CD8-positive, alpha-beta memory T cell (primary cell): ENCODE measurements at places on chromosomes 5 and 9. TPM values are rescaled to one million over a fixed set of nuclear protein-coding genes. Genes with fewer than 3 reads are reported as not detected.
A peak's percentile ranks its signal among the peaks of the same experiment; 100 is the strongest.

The ITK gene
- 150 TPM for total RNA-seq

The NREP gene
- total RNA-seq: 3.6 TPM

The TAF11L2 gene
- not detected for total RNA-seq

The GALNT12 gene
- total RNA-seq: 4.9 TPM

The C5orf58 gene
- not detected for total RNA-seq

The GPR151 gene
- not detected for total RNA-seq

The FSTL4 gene
- total RNA-seq: not detected

- DNase-seq: no peak
- no peak overlapping the region for H3K27ac ChIP-seq
These were observed 333.4 kb downstream of the ICE1 start for GRCh38 chr5:5755888-5756287.

- H3K36me3 ChIP-seq: no peaks in the 10 kb centered on the region
- DNase-seq: peak; percentile 16
- H3K27ac ChIP-seq: no peak overlapping the region
- peaks cover 20% of the 10 kb centered on the region for H3K4me1 ChIP-seq
These were observed 3.4 kb downstream of the CLINT1 start for GRCh38 chr5:157855404-157855994.

GRCh38 chr5:67214707-67215447 is 18.3 kb upstream of the CD180 start:
- H3K4me3 ChIP-seq: peak overlapping the region; percentile 23
- no peaks in the 10 kb centered on the region for H3K36me3 ChIP-seq
- H3K27ac ChIP-seq: no peak overlapping the region
- no peaks in the 10 kb centered on the region for H3K27me3 ChIP-seq
- DNase-seq: no peak
- peaks cover 48% of the 10 kb centered on the region for H3K4me1 ChIP-seq

GRCh38 chr9:96555567-96556386 is 63.9 kb downstream of the CDC14B start:
- no peak overlapping the region for H3K4me3 ChIP-seq
- no peaks in the 10 kb centered on the region for H3K36me3 ChIP-seq
- no peaks in the 10 kb centered on the region for H3K27me3 ChIP-seq
- H3K27ac ChIP-seq: no peak overlapping the region
- no peaks in the 10 kb centered on the region for H3K4me1 ChIP-seq

GRCh38 chr9:107180206-107180605 is 102.9 kb upstream of the RAD23B start:
- no peaks in the 10 kb centered on the region for H3K4me1 ChIP-seq
- H3K27me3 ChIP-seq: no peaks in the 10 kb centered on the region
- H3K4me3 ChIP-seq: no peak overlapping the region
- DNase-seq: no peak

- no peak for DNase-seq
- no peaks in the 10 kb centered on the region for H3K36me3 ChIP-seq
These were observed 39.2 kb downstream of the PRUNE2 start for GRCh38 chr9:76866689-76867088.

DNA sequence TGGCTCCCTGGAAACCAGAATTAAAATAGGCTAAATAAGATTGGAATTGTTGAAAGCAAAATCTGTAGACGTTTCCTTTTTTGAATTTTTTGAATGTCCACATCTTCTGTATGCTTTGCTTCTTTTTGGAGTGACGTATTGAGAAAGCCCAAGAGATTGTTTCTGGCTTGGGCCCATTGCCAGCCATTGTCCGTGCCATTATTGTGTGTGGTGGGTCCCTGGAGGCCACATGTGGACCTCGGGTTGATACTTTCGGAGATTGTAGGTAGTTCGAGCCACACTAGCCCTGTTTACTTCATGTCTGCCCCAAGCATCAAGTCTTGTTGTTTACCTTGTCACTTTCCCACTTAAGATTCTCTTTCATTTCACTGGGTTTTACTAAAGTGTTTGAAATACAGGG is 106.0 kb downstream of the PALM2AKAP2 start:
- no peaks in the 10 kb centered on the region for H3K27me3 ChIP-seq
- no peaks in the 10 kb centered on the region for H3K36me3 ChIP-seq
- H3K4me1 ChIP-seq: no peaks in the 10 kb centered on the region
- no peak overlapping the region for H3K4me3 ChIP-seq

DNA sequence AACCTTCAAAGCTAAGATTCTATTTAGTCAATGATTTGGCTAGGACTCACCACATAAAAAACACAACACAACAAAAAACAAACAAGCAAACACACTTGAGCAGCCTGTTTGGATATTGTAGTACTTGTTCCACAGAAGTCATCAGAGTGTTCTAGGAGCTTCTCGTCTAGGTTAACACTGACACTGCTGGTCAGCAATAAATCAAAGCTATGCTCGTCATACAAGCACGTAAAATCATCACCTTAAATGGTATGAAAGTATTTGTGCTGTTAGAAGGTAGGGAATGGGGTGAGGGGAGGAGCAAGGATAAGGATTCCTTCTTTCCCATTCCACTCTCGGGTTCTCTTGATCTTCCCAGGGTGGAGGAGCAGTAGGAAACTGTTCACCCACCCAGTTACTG is 88.0 kb downstream of the ARL15 start:
- no peaks in the 10 kb centered on the region for H3K4me1 ChIP-seq
- no peaks in the 10 kb centered on the region for H3K27me3 ChIP-seq
- H3K4me3 ChIP-seq: no peak overlapping the region
- H3K27ac ChIP-seq: no peak overlapping the region

DNA sequence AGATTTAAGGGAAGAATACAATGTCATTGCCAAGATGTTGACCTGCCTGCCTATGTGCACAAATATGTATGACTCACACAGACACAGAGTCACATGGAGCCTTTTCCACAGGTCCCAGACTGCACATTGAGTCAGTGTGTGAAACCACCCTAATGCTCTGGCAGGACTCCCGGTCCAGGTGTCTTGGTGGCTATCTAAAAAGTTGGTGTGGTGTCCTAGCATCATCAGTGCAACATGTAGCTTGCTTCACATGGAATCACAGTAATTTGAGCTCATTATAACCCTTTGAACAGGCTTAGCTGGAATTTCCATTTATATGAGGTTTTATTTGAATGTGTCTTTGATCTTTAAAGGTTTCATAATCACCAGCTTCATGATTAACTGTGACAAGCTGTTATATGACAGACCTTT is 10.7 kb downstream of the IFNA5 start:
- no peaks in the 10 kb centered on the region for H3K27me3 ChIP-seq
- no peak overlapping the region for H3K4me3 ChIP-seq
- no peaks in the 10 kb centered on the region for H3K36me3 ChIP-seq
- no peak for DNase-seq
- H3K27ac ChIP-seq: no peak overlapping the region

GRCh38 chr9:91817106-91817492 is 132.9 kb downstream of the ROR2 start:
- no peak overlapping the region for H3K4me3 ChIP-seq
- H3K36me3 ChIP-seq: no peaks in the 10 kb centered on the region
- H3K4me1 ChIP-seq: no peaks in the 10 kb centered on the region
- no peak for DNase-seq

DNA sequence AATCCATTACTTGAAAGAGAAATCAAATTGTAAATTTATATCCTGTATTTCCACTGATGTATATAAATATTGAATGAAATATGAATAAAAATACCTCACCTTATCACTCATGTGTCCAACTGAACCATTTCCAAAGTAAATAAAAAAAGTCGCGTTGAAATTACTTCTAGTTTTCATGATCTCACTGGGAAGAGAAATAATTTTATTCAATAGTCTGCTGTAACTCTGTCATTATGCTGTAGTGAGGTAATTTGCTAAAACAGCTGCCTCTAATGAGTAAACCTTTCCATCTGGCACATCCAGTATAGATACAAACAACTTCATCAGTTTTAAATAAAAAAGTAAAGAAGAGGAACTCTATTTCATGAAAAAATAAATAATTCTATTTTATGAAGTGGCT is 611.5 kb downstream of the ZNF608 start:
- no peaks in the 10 kb centered on the region for H3K36me3 ChIP-seq
- no peak overlapping the region for H3K27ac ChIP-seq
- H3K4me3 ChIP-seq: no peak overlapping the region

- H3K4me3 ChIP-seq: no peak overlapping the region
- no peak for DNase-seq
- no peaks in the 10 kb centered on the region for H3K36me3 ChIP-seq
- H3K27ac ChIP-seq: no peak overlapping the region
These were observed 4.7 kb downstream of the AK8 start for GRCh38 chr9:132873403-132873802.

DNA sequence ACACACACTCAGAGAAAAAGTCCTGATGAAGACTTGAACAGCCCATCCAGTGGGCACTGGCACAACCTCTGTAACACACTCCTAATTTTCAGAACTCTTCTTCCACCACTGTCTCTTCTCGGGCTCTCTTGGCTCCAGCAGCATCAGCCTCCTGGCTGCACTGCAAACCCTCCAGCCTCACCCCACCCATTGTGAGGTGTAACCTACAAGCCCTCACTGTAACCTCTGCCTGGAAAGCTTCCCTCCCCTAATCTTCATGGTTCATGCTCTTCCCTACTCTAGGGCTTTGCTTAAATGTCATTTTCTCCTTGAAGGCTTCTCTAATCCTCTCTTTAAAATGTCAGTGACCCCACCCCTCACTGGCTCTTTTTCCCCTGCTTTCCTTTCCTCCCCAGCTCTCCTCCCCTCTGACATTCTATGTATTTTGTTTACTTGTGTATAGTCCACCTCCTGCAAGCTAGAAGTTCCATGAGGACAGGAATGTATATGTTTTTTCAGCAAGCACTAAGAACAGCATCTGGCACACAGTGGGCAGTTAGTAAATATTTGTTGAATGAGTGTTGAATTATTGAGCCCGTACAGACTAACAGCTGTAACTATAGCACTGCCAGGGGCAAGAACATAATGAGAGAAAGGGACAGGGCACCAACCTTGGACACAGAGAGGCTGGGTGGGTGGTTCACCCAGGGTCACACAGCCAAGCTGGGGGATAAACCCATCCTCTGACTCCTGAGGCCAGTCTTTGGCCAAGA is 76.4 kb downstream of the ESM1 start:
- DNase-seq: no peak
- H3K36me3 ChIP-seq: no peaks in the 10 kb centered on the region
- H3K27me3 ChIP-seq: no peaks in the 10 kb centered on the region
- no peak overlapping the region for H3K4me3 ChIP-seq
- H3K4me1 ChIP-seq: no peaks in the 10 kb centered on the region

GRCh38 chr5:115264786-115265185 is 2.1 kb upstream of the PGGT1B start:
- no peak overlapping the region for H3K4me3 ChIP-seq
- H3K4me1 ChIP-seq: peaks cover 17% of the 10 kb centered on the region
- no peak overlapping the region for H3K27ac ChIP-seq
- no peaks in the 10 kb centered on the region for H3K36me3 ChIP-seq
- H3K27me3 ChIP-seq: no peaks in the 10 kb centered on the region

- no peak overlapping the region for H3K27ac ChIP-seq
- H3K4me3 ChIP-seq: no peak overlapping the region
- no peak for DNase-seq
- no peaks in the 10 kb centered on the region for H3K36me3 ChIP-seq
- H3K4me1 ChIP-seq: no peaks in the 10 kb centered on the region
- peaks cover 10% of the 10 kb centered on the region for H3K27me3 ChIP-seq
These were observed 4.7 kb downstream of the RASGEF1C start for GRCh38 chr5:180204276-180204819.

DNA sequence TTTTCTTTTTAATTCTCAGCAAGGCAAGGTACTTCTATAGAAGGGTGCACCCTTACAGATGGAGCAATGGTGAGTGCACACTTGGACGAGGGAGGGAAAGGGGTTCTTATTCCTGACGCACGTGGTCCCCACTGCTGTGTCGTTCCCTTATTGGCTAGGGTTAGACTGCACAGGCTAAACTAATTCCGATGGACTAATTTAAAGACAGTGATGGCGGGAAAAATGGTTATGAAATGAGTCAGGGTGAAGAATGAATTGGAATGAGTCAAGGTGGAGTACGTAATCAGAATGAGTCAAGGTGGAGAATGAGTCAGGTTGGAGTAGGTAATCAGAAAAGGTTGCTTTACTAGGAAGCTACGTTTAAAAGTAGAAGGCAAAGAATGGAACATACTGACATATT is 2.1 kb upstream of the HMGCS1 start:
- no peaks in the 10 kb centered on the region for H3K36me3 ChIP-seq
- no peak overlapping the region for H3K27ac ChIP-seq
- DNase-seq: no peak
- H3K4me1 ChIP-seq: peaks cover 26% of the 10 kb centered on the region
- no peaks in the 10 kb centered on the region for H3K27me3 ChIP-seq
- H3K4me3 ChIP-seq: no peak overlapping the region

GRCh38 chr5:78647838-78648358 is 674 bp downstream of the LHFPL2 start:
- H3K27ac ChIP-seq: no peak overlapping the region
- no peaks in the 10 kb centered on the region for H3K36me3 ChIP-seq
- peaks cover 9% of the 10 kb centered on the region for H3K4me1 ChIP-seq
- H3K4me3 ChIP-seq: peak overlapping the region; percentile 8

GRCh38 chr9:86563350-86563749 is 209.1 kb upstream of the TUT7 start:
- H3K4me1 ChIP-seq: no peaks in the 10 kb centered on the region
- H3K36me3 ChIP-seq: no peaks in the 10 kb centered on the region
- no peaks in the 10 kb centered on the region for H3K27me3 ChIP-seq
- H3K27ac ChIP-seq: no peak overlapping the region
- H3K4me3 ChIP-seq: no peak overlapping the region
- DNase-seq: no peak

GRCh38 chr9:120221844-120222243 is 358.1 kb downstream of the CDK5RAP2 start:
- no peak for DNase-seq
- no peak overlapping the region for H3K4me3 ChIP-seq
- no peaks in the 10 kb centered on the region for H3K4me1 ChIP-seq
- H3K27me3 ChIP-seq: no peaks in the 10 kb centered on the region
- no peak overlapping the region for H3K27ac ChIP-seq

DNA sequence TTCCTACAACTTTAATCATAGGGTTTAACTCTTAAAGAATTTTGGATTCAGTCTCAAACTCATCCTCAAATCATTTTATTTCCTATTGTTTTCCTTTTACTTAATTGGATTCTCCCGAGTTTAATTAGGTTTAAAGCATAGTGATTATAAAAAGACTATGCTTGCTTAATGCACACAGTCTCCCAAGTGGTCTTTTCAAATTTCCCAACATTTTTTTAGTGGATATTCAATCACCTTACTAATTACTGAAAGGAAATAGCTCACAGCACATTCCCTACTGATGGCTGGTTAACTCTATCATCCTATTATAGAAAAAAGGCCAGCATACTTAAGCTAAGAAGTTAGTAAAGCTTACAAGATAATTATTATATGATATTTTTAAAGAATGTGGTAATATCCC is 170.6 kb downstream of the PRDM9 start:
- H3K36me3 ChIP-seq: no peaks in the 10 kb centered on the region
- no peaks in the 10 kb centered on the region for H3K4me1 ChIP-seq
- no peak overlapping the region for H3K27ac ChIP-seq
- H3K27me3 ChIP-seq: no peaks in the 10 kb centered on the region
